Stimulated activated naive CD8-positive, alpha-beta T cell treated with anti-CD3 and anti-CD28 coated beads, Interleukin-15, Interleukin-2, amounts not matched to agents 100 U/mL and 50 U/mL, for 24 hours (primary cell): ENCODE measurements at places on chromosomes 6 and 20.
A peak's percentile ranks its signal among the peaks of the same experiment; 100 is the strongest.

DNA sequence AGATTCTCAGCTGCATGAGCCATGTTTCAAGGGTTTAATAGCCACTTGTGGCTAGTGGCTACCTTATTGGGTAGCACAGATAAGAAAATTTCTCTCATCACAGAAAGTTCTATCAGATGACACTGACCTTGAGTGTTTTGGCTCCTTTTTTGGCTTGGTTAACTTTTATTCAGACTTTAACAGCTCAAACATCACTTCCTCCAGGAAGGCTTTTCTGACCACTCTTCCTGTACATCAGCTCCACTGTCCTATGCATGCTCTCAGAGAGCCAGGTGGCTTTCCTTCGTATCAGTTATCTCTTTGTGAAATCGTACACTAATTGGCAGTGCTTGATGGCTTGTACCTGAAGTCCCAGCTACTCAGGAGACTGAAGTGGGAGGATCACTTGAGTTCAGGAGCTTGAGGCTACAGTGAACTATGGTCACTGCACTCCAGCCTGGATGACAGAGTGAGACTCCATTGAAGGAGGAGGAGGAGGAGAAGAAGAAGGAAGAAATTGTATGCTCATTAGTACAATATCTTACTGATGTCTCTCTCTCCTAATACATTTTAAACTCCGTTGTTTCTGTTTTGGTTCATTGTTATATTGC is 10.7 kb downstream of the MAFB start:
- DNase-seq, result no peak

GRCh38 chr20:18165553-18165952 is 27.9 kb downstream of the KAT14 start:
- DNase-seq, result no peak

GRCh38 chr6:119426619-119427018 is 77.1 kb upstream of the MAN1A1 start:
- DNase-seq, result no peak

DNA sequence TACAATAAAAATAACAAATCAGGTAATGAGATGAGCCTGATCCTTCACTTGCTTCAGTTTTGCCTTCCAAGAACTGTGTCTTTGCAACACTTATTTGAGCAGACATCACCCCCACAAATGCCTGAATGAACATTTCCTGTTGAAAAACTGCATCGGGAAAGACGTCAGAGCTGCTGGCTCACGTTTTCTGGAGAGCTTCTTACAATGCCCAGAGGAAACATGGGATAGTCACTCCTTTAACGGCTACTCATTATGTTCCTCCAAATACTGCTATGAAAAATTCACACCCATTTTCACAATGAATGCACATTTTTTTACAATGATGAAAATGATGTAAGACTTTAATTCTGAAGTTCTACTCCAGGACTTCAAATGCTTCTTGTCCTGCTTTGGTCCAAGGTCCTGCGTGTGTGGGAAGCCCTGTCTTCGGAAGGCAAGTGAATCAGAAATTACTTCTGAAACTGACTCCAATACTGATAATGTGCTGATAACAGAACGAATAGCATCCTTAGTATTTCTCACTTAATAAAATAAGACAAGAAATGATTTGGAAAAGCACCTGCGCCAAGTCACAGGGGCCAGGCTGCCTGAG is 238.0 kb downstream of the ANKRD60 start:
- DNase-seq, result no peak

DNA sequence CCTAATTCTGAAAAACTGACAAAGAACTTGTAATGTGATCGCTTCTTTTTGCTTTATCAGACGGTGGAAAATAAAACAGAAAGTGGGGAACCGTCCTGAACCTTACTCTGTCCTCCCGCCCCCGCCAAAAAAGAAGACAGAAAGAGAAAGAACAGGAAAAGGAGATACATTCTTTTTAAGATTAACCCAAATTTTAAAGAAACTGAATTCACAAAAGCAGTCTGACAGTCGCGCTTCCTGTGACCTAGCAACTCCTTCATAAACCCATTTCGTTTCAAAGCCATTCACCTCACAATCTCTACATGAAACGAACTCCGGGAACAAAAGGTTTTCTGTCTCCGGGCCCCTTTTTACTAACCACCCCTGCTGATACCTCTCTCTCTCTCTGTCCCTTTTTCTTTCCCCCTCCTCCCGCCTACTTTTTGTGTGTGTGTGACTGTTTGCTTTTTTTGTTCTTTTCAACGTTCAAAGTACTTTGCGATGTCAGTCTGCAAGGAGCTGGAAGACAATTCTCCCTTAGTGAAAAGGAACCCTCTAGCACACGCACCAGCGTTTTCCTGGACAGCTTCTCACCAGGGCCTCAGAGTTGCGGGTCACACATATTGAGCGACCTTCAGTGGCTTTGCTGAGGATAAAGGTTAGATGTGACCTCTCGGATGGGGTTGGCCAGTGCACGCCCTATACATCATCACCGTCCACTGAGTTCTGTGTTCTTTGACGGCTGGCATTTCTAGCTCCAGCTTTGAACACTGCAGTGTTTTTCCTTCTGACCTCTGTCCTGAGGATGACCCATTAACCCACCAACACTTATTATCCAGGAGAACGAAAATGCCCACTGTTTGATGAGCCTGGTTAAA is 530 bp upstream of the NEDD9 start:
- peak; percentile 9 for DNase-seq

DNA sequence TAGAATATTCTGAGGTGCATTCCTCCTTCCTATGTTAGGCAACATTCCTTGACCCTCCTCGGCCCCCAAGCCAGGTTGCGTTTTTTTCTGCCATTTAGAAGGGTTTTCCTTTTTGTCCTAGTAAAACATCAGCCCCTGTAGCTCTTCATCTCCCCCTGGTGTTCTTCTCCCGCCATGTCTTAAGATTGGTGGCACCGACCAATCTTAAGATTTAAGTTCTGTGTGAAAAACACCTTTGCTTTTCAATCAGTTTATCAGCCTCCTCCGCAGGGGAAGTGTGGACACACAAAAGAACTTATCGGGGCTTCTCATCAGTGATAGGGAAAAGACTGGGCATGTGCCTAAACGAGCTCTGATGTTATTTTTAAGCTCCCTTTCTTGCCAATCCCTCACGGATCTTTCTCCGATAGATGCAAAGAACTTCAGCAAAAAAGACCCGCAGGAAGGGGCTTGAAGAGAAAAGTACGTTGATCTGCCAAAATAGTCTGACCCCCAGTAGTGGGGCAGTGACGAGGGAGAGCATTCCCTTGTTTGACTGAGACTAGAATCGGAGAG is 719 bp upstream of the EDN1 start:
- peak; percentile 69 for DNase-seq

DNA sequence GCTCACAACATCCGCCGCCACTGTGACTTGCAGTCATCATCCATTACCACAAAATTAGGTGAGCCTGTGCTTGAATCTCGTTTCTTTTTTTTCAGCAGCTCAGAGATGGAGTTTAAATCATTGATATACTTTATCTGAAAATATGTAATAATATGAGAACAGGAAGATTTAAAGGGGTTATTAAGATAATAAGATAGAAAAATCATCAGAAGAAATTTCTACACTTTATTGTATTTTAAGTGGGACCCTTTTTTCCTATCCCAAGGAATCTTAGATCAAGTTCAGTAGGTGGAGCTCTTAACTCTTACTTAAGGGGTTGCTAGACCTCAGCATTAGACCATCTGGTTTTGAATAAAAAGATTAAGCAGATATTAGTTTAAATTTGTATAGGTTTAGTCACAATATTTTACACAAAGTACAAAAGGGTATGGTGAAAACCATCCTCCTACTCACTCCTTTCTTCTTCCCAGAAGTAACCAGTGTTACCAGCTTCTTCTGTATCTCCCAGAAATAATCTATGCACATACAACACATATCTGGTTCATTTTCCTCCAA is 9.4 kb upstream of the NCOA7 start:
- no peak for DNase-seq

DNA sequence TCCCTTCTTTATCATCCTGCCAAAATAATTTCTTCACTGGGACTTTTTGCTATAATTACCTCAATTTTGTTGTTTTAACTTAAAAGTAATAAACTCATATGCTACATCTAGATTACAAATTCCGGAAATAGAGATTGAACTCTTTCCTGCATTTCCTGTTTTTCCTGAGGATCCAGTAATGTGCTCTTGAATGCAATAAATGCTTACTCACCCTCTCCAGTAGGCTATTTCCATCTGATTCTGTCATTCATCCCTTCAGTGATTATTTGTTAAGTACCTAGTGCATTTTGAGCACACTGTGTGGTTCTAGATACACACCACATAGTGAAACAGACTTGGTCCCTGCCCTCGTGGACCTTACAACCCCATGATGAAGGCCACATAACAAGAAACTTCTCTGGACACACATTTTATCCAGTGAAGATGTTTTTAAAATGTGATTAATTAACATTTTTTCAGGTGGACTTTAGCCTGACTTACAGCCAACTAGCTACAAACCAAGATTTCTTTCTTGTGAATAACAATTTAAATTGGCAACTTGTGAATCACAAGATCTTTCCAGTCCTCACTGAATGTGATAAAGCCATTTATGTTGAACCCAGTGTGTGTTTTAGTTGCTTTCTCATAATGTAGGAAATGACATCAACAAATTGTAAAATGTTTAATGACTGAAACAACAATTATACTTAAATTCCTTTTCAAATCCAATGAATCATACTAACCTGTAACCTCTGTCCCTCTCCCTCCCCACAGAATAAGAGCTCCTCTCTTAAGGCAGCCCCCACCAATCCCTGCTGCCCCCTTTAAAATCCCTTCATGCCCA is 272.3 kb downstream of the KHDC1L start:
- no peak for DNase-seq

- DNase-seq, result peak; percentile 53
Observed at GRCh38 chr6:44264154-44265006, 971 bp downstream of the NFKBIE start.

- DNase-seq, result no peak
Observed at GRCh38 chr20:24619212-24619611, 149.8 kb downstream of the SYNDIG1 start.

GRCh38 chr6:70398783-70399728 is 14.3 kb upstream of the FAM135A start:
- no peak for DNase-seq

DNA sequence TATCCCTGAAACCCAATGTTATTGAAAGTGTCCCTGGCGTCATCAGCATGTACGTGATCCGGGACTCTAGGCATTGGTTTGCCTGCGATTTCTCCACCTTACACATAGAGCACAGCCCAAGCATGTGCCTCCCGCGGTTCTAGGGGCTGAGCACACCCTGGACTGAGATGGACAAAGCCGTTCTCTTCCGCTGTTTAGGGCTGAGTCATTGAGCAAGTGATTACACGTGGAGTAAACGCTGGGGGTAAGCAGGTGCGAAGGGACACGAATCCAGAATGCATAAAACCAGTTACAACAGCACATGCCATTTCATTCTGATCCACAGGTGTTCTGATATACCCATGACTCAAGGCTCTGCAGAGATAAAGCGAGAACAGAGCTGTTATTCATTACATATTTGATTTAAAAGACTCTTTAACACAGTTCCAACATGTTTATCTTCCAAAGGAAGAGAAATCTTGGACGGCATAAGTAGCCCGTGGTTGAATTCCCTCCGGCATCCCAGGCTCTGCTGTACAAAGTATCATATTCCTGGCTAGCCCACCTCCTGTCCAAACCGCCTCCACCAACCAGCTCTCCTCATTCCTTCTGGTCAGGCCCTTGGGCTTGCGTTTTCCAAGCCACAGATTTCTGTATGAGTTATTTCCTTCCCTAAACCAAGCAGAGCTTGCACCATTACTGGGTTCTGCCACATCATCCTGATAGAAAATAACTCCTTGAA is 36.1 kb upstream of the THBS2 start:
- DNase-seq, result no peak

- no peak for DNase-seq
Observed at GRCh38 chr20:62723351-62723750, 14.7 kb downstream of the NTSR1 start.

DNA sequence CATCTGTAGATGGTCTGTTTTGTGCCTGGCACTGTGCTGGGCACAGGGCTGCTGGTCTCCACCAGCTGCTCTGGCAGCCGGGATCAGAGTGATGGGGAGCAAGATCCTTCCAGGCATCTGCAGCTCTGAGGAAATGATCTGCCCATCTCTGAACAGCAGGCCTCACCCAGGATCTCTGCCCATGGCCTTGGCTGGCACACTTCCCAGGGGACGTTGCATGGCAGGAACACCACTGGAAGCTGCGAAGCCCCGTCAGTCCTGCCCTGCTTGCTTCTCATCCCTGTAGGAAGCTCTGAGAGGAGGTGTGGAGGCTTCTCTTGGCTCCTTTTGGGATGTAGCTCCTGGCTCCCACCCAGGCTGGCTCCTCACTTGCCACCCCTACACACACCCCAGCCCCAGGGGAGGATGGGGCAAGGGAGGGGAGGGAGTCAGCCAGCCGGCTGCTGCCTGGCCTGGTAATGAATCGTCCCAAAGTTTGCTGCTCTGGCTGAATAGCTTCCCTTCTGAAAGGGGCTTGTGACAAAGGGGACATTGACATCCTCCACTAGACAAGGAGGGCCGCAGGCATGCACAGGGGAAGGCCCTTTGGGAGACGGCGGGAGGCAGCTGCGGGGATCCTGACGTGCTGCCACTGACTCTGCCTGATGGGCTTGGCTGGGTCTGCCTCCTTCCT is 108.9 kb downstream of the VEGFA start:
- no peak for DNase-seq
